ENCODE measurements at places on chromosomes 1 and 21. TPM values are rescaled to one million over a fixed set of nuclear protein-coding genes. Genes with fewer than 3 reads are reported as not detected.

Gene TMPRSS3
- not detected for total RNA-seq

Gene CYP4A11
- not detected for total RNA-seq

Gene LHX4
- not detected for total RNA-seq

Gene PRPF38A
- total RNA-seq = 12.1 TPM

Gene CD2
- not detected for total RNA-seq

Gene HP1BP3
- total RNA-seq = 110 TPM

Gene EXTL2
- total RNA-seq = 9.4 TPM

Gene LCE1F
- not detected for total RNA-seq

Gene PRKAA2
- 0.10 TPM for total RNA-seq

Gene RNF186
- total RNA-seq = not detected

Gene C1orf116
- total RNA-seq = not detected

Gene MSH4
- 0.05 TPM for total RNA-seq

Gene SWT1
- 4.5 TPM for total RNA-seq

Gene BACE2
- 238 TPM for total RNA-seq

Gene CA6
- total RNA-seq = not detected

Gene CD53
- total RNA-seq = not detected

Gene SPRR3
- total RNA-seq = not detected

Gene SLC9C2
- total RNA-seq = not detected

Gene CACNA1S
- total RNA-seq = not detected

Gene PTTG1IP
- total RNA-seq = 367 TPM

Gene AVPR1B
- not detected for total RNA-seq

Gene RASAL2
- total RNA-seq = 12.3 TPM

Gene HSF2BP
- 0.13 TPM for total RNA-seq

Gene PEX14
- 21.0 TPM for total RNA-seq

Gene BGLAP
- total RNA-seq = not detected

Gene CELA2B
- total RNA-seq = not detected

Gene RPE65
- total RNA-seq = not detected

All from mammary microvascular endothelial cell (primary cell).